ENCODE measurements at places on chromosomes 12 and 14.

DNA sequence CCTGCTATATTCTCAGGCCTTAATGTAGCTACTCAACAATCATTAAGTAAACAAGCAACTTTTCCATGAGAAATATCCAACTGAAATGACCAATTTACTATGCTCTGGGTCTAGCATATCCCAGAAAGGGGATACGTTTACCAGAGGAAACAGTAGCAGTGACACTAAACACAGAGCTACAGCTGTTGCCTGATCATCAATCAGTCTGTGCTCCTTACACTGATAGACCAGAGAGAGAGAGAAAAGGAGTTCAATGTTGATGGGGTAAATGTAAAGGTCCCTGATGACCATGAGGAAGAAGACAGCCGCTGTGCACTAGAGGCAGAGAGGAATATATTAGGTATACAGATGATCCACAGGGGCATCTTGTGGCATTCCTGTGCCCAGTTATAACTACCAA is 397.2 kb upstream of the USP15 start:
- no peak for DNase-seq

GRCh38 chr14:74667758-74668157 is 45.1 kb downstream of the AREL1 start:
- DNase-seq, result peak; percentile 34

DNA sequence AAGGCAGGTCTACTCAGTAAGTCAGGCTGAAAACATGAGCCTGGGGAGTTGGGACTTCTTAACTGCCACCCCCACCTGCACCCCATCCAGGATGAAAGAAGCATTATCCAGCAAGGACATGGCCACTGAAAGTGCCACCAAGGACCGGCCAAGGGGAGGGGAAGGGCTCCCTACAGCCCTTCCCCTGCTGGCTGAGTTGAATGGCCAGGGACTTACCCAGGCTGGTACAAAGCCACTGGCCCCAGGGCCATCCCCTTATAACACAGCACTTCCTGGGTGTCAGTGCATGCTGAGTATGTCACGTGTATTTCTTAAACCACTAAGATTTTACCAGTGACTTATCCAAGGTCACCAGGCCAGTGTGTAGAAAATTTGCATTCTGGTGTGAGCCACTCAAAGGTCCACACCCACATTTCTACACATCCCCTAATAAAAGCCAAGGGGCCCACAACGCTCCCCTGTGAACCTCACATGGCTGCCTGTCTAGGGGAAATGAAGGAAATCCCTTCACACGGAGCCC is 29.3 kb upstream of the ZFP36L1 start:
- DNase-seq, result no peak

GRCh38 chr12:21502164-21502496 is 541 bp downstream of the GOLT1B start:
- DNase-seq, result peak; percentile 52

DNA sequence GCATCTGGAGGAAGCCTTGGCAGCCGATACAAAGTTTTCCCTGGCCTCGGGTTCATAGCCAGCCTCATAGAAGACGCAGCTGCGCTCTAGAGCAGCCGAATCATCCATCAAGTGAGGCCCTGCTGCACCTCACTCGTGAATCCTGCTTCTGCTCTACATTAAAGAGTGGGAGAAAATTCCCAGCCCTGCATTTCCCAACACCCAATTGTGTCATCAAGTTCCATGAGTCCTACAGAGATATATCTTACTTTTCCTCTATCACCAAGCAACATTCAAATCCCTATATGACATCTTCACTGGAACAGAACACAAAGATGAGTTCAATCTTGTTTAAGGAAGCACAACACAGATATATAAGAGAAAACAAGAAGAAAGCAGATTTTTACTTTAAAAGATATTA is 139.3 kb downstream of the TTC7B start:
- no peak for DNase-seq

- DNase-seq, result no peak
These were observed 11.4 kb downstream of the TMEM121 start for GRCh38 chr14:105537580-105538474.

DNA sequence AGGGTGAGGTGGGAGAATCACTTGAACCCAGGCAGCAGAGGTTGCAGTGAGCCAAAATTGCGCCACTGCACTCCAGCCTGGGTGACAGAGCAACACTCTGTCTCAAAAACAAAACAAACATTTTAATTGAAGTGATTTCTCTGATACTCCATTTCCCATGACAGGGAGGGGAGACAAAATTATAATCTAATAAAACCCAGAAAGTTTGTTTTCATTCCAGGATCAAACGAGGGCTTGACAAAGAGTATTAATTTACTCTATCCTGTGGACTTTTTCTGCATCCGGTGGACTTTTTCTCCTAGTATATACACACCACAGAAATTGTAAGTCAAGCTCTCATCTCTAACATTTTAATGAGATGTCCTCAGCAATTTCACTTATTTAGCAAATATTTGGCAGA is 14.5 kb upstream of the AP4S1 start:
- no peak for DNase-seq

- no peak for DNase-seq
These were observed 12.1 kb downstream of the RNF212B start for GRCh38 chr14:23249824-23250223.

- DNase-seq, result no peak
These were observed 188.7 kb upstream of the TMEM260 start for GRCh38 chr14:56390859-56391258.

- DNase-seq, result peak; percentile 0
These were observed 187.6 kb downstream of the RMST start for GRCh38 chr12:97650242-97650641.

GRCh38 chr12:48795550-48796455 is 6.9 kb upstream of the ADCY6 start:
- peak; percentile 81 for DNase-seq

DNA sequence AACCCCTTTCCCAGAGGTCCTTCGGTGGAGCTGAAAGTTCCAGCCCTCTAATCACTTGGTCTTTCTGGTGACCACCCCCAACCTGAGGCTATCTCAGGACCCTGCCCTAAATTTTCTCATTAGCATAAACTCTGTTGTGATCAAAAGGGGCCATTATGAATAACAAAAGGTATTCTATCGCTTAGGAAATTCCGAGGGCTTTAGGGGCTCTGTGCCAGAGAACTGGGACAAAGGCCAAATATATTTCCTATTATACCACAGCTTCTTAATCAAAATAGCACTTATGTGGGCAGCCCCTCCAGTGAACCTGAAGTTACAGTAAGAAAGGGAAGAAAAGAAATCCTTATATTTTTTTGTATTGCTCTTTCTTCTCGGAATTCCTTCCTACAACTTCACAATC is 125.3 kb upstream of the NPAS3 start:
- no peak for DNase-seq

DNA sequence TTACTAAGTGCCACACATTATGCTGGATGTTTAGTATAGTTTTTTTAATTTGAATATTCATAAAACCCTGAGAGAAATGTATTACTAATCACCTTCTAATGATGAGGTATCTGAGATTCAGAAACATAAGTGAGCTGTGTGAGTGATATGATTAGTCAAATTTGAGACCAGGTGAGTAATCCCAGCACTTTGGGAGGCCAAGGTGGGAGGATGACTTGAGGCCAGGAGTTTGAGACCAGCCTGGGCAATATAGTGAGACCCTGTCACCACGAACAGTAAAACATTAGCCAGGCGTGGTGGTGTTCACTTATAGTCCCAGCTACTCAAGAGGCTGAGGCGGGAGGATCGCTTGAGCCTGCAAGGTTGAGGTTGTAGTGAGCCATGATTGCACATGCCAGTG is 438.4 kb downstream of the RAD51B start:
- DNase-seq, result no peak

DNA sequence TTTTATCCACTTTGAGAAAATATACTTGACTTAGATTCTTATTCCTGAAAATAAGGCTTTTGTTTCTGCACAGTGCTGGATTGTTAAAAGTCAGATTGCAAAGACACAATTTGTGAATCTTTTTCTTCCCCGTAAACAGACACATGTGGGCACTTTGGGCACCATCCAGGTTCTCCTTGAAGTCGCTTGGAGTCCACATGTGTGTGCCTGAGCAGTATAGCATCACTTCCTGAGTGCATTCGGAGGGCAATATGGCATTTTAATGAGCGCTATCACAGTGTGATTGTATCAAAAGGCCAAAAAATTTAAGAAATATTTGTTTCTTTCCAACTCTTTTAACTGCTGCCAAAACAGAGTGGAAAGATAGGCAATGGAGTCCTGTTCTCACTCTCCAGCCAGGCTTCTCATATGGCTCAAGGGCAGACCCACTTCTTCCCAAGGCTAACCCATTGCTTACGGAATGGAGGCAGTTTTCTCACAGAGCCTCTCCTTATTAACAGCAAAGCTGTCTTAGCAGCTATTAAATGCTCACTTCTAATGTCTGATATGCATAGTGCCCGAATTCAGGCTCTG is 397.1 kb downstream of the EGLN3 start:
- no peak for DNase-seq

- no peak for DNase-seq
These were observed 35.5 kb upstream of the CSRP2 start for GRCh38 chr12:76914102-76914859.

- DNase-seq, result peak; percentile 8
These were observed 921 bp upstream of the CEP83 start for GRCh38 chr12:94460616-94460959.

DNA sequence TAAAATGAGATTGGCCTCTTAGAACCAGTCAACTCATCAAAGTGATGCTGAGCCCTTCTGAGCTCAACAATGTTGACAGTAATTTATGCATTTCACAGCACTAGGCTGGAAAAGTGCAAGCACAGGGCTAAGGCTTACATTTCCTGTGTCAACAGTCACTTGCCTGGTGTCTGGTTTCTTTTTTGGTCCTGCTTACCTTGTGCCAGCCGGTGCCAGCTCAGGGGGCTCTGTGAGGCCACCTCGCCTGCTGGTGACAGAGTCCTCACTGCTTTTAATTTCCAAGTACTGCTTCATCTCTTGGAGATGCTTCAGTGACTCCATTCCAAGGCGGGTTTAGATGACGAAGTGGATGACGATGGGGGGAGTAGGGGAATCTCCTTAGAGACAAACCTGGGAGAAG is 53.1 kb upstream of the KCNA1 start:
- DNase-seq, result no peak

DNA sequence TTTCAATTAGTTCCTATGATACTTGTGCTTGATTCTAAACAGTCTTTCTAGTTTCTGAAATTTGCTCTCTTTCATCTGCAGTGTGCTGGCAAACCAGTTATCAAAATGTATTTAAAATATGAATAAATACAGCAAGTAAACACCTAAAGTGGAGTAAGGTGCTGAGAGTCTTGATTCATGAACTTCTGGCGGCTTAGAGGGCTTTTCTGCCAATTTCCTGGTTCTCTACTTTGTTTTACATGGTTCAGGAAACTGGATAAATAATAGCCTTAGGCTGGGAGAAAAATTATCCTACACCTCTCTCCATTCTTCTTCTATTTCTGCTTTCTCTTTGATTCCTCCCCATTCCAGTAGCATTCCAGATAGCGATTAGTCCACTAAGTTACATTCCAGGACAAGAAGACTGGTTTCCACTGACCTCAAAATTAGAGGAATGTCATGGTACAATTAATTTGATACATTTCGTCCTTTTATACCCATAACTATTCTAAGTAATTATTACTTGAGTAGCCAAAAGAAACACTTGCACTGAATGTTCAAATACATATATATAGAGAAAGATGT is 14.9 kb downstream of the ATP2B1 start:
- DNase-seq, result peak; percentile 17
